ENCODE measurements at places on chromosomes 5 and 9. TPM values are rescaled to one million over a fixed set of nuclear protein-coding genes. Genes with fewer than 3 reads are reported as not detected.

- DNase-seq = peak; percentile 27
These were observed 27.4 kb downstream of the UNC5A start for GRCh38 chr5:176837707-176838115.

DNA sequence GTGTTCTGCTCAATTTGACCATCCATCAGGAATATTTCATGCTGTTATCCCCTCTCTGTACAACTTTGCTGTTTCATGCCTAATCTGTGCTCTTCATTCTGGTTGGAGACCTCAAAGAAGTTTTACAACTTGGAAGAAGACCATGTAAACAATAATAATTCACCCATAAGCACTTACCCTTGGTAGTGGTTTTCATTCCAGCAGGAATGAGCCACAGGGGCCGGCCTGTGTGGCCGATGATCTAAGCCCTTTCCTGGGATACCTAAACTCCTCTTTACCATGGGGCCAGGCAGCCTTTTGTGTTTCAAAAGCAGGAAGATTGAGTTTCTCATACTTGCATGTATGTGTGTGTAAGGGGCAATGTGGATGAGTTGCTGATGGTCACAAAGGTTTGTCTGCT is 165.0 kb downstream of the FGF1 start:
- DNase-seq = no peak

GRCh38 chr5:64775291-64775690 is 6.6 kb downstream of the CWC27 start:
- DNase-seq = no peak

DNA sequence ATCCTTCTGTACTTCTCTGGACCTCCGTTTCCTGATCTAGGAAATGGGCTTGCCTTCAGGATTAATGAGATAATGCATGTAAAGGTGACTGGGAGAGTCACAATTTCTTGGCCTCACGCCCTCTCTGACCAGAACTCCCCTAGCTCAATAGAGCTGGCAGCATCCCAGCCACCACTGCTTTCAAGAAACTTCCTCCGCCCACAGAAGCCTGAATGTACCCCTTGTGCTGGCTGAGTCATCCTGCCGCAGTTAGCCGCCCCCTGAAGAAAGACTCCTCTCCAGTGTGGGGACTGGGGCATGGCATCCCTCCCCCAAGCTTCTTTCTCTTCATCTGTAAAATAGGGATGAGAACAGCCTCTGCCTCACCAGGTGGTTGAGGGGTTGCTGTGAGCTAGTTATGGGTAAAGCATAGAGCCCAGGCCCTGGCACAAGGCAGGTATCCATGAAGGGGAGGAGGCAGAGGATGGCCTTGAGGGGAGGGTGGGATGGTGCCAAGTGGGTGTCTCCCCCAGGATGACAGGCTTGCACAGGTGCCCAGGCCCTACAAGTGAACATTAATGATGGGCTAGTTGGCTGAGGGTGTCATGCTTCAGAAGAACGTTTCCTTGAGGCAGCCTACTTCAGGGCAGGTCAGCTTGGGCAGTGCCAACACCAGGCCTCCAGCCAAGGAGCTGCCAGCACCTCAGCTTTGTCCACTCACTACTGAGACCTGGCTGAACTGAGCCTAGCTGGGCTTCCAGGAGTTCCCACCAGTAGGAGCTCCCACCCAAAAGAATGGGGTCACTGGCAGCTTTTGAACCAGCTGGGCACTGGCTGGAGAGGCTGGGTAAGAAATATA is 3.4 kb downstream of the PDLIM4 start:
- DNase-seq = peak; percentile 72

DNA sequence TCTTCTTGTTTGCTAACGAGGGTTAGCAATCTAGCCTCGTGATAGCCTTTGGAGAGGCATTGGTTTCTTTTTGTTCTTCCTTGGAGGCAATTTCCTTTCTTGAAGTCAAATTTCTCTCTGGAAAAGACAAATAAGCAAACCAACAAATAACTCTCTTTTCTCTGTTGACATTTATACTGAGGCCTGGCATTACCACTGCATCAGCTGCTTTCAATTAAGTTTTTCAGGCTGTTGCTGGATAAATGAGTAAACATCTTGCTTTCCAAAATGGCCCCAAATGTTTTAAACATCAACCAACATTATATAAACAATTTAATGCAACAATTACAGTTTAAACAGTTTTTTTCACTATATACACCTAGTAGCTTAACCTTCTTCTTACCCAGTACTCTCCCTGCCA is 264.4 kb downstream of the HTR1A start:
- no peak for DNase-seq

DNA sequence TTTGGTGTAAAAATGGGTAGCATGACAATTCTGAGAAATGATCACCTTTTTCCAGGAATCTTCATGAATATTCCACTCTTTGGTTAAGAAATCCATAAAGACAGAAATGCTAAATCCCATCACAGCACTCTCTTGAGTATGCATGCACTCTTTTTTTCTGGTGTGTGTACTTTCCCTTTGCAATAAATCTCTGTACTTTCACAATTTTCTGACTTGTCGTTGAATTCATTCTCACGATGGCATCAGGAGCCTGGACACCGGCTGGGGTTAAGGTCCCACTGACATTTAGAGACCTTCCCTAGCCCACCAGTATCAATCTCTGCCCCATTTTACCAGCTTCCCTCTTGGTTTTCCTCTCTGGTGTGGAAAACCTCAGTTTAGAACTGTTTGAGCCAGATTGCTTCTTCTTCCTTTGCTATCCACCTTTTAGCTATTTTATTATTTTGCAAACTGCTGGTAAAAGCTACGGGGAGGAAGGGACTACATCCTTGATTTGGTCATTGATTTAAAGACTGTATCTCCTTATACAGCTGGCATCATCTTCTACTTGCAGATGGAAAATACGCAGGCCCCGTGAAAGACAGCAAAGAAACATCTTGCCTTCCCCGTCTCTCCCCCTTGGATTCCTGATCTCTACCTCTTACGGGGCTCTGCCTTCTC is 59.9 kb upstream of the ZFR start:
- no peak for DNase-seq

The PLAC8L1 gene
- total RNA-seq = not detected

DNA sequence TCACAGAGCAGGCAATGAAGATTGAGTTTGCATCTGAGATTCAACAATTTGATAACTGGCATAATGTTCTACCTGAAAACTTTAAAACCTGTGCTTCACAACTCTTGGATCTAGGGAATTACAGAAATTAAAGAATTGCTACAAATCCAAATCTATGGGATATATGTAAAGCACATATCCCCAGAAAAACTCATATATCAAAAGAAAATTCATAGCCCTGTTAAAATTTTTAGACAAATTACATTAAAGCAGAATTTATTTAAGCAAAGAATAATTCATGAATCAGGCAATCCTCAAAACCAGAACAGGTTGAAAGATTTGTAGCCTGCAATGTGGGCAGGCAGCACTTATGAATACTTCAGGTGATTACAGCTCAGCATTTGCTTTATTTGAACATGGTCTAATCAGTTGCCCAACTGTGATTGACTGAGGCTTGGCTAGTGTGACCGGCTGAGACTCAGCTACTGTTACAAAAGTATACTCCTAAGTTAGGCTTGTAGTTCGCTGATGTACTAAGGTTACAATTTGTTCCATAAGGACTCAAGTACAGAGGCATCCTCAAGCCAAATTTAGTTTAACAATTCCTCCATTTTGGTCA is 10.3 kb upstream of the UBTD2 start:
- DNase-seq = no peak

DNA sequence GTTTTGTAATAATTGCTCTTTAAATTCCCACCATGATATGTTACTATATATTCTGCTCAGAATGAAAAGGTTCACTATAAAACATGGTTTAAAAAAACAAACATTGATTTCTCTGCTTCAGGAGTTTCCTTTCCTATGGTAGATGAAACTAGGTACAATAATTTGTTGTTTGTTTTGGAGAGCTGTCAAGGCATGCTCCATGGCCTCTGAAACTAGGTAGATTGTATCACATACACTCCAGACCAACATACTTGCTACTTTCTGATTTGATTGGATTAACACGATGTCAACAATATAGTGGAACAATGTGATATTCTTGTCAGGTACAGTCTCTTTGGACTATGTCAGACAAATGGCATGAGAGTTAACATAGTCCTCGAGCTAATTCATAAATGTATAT is 452.7 kb upstream of the CDH9 start:
- no peak for DNase-seq

DNA sequence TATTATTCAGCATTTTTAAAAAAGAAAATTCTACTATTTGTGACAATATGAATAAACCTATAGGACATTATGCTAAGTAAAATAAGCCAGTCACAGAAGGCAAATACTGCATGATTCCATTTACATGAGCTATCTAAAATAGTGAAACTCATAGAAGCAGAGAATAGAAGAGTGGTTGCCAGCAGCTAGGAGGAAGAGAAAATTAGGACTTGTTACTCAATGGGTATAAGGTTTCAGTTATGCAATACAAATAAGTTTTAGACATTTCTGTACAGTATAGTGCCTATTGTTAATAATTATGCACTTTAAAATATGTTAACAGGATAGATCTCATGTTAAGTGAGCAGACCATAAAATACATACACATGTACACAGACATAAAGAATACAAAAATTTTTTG is 73.8 kb upstream of the SPINK5 start:
- no peak for DNase-seq

GRCh38 chr9:126406075-126406667 is 79.5 kb downstream of the MVB12B start:
- no peak for DNase-seq

- DNase-seq = no peak
These were observed 3.1 kb downstream of the CETN3 start for GRCh38 chr5:90406466-90406865.

DNA sequence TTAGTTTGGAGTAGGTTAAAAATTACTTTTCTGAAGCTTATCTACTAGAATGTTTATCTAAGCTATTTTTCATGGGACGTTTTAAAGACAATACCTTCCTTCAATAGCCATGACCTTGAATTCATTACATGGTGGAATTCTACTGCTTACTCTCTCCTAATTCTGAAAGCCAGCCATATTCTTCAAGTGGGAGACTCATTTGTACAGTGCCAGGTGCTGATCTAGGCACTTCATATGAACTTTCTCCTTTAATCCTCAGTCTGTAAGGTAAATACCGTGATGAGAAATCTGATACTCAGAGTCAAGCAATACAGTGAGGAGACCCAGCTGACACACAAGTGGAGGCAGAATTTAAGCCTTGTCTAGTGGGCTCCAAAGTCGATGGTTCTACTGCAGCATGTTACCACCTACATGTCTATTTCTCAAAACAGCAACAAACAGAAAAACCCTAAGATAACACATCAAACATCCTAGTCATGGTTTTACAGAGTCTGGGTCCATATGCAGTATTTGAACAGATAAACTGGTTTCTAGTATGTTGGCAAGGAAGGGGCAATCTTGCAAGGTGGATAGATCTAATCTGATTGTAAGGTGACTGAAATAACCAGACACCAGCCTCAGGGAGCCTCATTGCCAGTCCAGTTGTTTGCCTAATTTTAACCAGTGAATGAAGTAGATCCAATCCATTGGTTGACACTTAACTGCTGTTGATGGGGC is 243.7 kb downstream of the PIK3R1 start:
- DNase-seq = no peak

GRCh38 chr5:150848271-150848670 is 1.9 kb downstream of the IRGM start:
- DNase-seq = no peak

Measured in thoracic aorta (tissue), 2 donors.